ENCODE measurements at places on chromosomes 12 and 14.

DNA sequence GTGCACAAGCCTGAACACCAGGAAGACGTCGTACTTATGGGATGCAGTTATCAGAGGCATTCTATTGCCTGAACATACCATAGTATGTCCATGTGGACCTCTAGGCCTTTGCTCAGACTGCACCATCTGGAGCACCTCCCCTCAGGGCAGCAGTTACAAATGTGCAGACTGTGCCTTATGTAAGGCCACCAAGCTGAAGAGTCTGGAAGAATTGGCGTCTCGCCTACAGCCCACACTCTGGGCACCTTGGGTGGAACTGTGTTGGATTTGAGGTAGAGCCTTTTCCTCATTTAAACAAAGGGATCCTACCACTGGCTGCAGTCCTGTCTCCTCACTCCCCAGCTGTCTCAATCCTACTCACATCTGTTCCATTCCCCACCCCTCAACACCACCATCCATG, 204.3 kb upstream of the FRMD6 start:
- DNase-seq = no peak

DNA sequence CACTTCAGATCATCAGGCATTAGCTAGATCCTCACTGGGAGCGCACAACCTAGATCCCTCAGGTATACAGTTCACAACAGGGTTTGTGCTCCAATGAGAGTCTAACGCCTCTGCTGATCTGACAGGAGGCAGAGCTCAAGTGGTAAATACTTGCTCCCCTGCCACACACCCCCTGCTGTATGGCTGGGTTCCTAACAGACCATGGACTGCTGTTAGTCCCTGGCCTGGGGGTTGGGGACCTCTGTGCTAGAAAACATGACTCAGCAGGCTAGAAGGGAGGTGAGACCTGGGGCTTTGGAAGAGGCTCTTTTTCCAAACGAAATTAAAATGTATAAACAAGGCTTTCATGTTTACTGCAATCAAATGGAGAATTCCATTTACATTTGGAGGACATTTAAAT, 691.1 kb downstream of the FLRT2 start:
- DNase-seq = no peak

DNA sequence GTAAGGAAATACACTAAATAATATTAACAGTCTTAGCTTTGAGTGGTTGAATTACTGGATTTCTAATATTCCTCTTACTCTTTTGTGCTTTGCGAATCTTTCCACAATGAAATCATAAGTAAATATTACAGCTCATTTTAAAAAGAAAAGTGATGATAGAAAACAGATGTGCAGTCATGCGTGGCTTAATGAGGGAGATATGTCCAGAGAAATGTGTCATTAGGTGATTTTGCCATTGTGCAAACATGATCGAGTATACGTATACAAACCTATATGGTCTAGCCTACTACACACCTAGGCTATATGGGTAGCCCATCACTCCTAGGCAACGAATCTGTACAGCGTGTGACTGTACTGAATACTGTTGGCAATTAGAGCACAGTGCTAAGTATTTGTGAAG, 59.3 kb downstream of the SLC15A5 start:
- no peak for DNase-seq

GRCh38 chr14:104138098-104138717, at the start of gene KIF26A:
Gene KIF26A (plus strand): TSS chr14:104138587. CDS start chr14:104138723, 136 bp downstream.
- DNase-seq = no peak

DNA sequence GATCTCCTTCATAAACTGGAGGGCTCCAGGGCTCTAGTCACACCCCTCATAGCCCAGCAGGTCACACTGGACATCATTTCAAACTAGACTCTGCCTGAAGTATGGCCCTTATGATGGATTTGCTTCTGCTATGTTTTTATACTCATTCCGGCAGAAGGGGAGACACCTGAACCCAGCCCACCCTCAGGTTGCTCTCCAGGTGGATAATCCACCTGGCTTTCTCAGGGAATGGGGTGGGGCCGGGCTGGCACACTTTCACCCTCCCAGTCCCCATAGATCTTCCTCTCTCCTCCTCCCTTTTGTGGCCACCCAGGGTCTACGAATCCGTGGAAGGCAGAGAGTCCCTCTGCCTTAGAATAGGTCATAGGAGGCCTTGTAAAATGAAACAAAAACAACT, 9.8 kb upstream of the KRT73 start:
- DNase-seq = no peak

DNA sequence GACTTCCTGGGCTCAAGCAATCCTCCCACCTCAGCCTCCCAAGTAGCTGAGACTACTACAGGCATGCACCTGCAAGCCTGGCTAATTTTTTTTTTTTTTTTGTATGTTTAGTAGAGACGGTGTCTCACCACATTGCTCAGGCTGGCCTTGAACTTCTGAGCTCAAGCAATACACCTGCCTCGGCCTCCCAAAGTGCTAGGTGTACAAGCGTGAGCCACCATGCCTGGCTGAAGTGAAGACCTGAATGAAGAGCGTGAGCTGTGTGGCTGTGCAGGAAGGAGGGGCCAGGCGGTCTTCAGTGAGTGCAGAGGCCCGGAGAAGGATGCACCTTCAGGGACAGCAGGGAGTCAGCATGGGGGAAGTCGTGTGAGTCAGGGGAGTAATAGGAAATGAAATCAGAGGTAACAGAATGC, 14.9 kb upstream of the NFKBIA start:
- peak; percentile 33 for DNase-seq

DNA sequence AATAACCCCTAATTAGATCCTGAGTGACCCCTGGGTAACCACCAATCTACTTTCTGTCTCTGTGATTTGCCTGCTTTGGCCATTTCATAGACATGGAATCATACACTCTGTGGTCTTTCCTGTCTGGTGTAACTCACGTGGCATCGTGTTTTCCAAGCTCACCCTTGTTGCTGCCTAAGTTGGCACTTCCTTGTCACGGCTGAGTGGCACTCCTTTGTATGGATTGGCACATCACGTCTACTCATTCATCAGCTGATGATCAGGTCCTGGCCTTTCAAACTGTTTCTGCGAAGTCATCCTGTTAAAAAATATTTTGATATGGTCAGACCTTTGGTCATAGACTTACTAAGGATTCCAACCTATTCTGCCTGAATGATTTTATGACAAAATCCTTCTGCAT, 87.7 kb downstream of the GLT1D1 start:
- no peak for DNase-seq

- no peak for DNase-seq
These were observed 27.8 kb downstream of the HIP1R start for GRCh38 chr12:122862872-122863701.

DNA sequence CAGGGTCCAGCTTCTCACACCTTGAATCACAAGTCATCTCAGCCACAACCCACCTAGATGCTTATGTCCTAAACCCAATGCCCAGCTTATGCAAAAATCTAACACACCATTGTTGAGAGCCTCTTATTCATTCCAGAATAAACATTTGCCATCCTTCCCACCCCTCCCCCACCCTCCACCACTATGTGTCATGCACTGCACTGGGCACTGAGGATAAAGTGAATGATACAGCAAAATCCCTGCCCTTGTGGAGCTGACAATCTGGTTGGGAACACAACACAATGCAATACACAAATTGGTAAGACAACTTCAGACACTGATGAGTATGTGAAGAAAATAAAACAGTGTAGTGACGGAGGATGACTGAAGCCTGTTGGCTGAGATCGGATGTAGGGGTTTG, 1.4 kb upstream of the GLTP start:
- DNase-seq = no peak

- DNase-seq = peak; percentile 73
These were observed 47.8 kb downstream of the HECTD1 start for GRCh38 chr14:31159682-31160296.

- peak; percentile 32 for DNase-seq
These were observed 345.9 kb upstream of the RGS6 start for GRCh38 chr14:71586131-71586897.

DNA sequence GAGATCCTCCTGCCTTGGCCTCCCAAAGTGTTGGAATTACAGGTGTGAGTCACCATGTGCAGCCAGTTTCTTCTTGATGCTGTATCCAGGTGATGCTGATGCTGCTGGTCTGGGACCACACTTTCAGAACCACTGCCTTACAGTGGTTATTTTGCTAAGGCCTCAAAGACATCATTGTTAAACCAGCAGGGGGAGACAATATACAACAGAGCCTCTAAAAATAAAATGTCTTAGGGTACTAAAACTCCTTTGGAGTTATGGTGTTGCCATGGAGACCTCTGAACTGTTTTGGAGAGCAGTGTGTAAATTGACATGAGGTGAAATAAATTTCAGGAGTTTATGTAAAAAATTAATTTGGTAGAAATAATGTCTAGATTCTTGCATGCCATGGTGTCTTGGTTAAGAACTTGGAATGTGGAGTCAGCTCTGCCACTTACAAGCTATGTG, 1.1 kb upstream of the ARG2 start:
- DNase-seq = peak; percentile 84

DNA sequence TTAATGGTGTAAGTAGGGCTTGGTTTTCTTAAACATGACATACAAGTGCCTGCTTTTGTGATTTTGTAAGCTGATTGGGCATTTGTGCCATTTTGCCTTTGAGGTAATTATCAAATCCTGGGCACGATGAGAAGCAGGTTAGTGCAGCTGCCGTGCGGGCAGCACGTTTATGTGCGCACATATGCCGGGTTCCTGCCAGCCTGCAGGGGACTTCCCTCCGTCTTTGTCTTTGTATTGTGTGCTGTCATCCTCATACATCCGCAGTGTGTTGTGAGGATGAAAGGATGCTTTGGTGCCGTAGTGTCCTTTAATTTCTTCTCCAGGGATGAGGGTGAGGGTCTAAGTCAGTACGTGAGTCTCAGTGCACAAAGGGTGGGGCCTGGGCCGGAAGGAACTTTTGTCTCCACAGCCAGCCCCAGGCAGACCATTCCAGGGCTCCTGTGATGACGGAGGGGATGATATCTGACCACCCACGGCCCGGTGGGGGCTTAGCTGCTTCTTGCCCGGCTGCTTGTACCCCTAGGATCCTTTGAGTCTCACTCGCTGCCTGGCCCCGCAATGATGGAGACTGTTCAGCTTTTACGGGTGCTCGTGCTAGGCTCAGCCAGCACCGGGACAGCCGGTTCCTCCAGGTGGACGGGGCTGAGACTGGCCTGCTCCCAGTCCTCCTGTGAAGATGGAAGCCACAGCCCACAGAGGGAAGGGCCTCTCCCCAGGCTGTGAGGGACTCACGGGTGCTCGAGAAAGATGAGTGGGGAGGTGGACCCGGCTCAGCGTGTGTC, 54.6 kb downstream of the ADGRD1 start:
- DNase-seq = no peak

GRCh38 chr14:26191671-26192070, 406.2 kb downstream of the NOVA1 start:
- DNase-seq = no peak

GRCh38 chr14:69571449-69572029, 3.1 kb downstream of the CCDC177 start:
- DNase-seq = no peak

GRCh38 chr14:33812181-33812580, 138.7 kb downstream of the EGLN3 start:
- no peak for DNase-seq

GRCh38 chr12:118326991-118327390, 45.7 kb downstream of the TAOK3 start:
- no peak for DNase-seq

GRCh38 chr12:132259872-132260695, 69.3 kb downstream of the GALNT9 start:
- DNase-seq = no peak

- peak; percentile 93 for DNase-seq
These were observed 31.9 kb downstream of the BMP4 start for GRCh38 chr14:53924753-53925152.

GRCh38 chr14:99177046-99177655, 94.8 kb downstream of the BCL11B start:
- DNase-seq = no peak

DNA sequence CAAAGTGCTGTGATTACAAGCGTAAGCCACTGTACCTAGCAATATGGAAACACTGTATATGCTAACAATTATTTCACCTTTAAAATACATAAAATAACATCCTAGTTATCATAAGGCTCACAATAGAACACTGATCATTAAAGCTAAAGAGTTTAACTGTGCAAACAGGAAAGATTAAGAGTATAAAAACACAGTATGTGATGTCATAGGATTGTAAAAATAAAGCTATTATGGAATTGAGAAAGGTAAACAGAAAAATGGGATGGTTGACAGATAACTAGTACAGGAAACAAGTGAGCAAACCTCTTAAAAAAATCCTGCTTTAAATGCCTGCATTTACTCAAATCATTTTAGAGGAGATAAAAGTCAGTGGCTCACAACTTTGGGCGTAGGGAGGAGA, 10.8 kb upstream of the IPO8 start:
- no peak for DNase-seq

- DNase-seq = no peak
These were observed 82.4 kb upstream of the SLC38A2 start for GRCh38 chr12:46454981-46455380.

DNA sequence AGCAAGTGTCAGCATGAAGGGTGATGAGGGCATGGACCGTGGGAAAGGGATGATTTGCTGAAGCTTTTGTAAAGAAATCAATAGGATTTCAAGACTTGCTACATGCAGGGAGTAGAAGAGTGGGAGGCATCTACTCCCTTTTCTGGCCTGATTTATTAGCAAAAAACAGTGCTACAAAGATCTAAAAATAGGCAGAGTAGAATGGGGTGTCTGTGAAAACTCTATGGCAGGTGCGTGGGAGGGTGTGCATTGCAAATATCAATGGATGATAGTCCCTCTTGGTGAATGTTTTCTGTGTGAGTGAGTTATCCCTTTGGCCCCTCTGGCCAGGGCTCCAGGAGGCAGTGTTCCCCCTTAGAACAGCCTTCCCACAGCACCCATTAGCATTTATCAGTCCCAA, 139.0 kb downstream of the SMOC1 start:
- DNase-seq = no peak

- DNase-seq = no peak
These were observed 3.5 kb downstream of the MYF6 start for GRCh38 chr12:80710727-80711449.

DNA sequence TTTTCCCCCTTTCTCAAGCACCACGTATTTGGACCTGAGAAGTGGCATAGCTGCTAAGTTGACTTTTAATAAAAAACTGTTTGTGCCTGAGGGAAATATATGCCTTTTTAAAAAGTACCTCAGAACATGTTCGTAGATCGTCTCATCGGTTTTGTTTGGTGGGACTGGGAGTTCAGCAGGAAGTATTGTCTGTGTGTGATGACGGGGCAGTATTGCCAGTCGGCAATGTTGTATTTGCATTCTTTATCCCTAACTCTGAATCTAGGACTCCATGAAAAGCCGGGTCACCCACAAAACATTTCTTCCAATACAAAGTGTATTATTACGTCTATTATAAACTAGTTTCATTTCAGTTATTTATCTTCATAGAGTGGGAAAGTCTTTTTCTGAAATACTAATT, 19.7 kb upstream of the FGD4 start:
- no peak for DNase-seq

DNA sequence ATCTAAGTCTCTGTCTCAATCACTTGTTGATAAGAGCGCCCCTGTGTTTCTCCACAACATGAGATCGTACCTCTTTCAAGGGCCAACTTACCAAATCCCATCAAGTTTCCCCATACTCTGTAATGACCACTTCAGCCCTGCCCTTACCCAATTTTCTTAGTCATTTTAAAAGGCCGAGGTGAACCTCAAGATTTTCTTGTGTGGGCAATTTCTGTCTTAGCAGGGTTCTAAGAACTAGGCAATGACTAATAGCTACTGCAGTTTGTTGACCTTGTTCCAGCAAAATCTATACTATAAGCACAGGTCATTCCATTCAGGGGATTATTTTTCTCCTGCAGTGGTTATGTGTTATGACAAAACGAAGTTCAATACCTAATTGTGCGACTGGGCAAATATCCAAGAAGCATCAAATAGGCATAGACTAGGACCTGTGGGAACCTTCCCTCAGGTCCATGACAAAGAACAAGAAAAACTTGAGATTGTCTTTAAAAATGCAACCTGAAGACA, 359.8 kb downstream of the PCNX1 start:
- peak; percentile 63 for DNase-seq

- no peak for DNase-seq
These were observed 1182.8 kb downstream of the FLRT2 start for GRCh38 chr14:86712727-86713126.
